ENCODE measurements at places on chromosomes 1 and 21.

- no peak for DNase-seq
Measured at GRCh38 chr1:82598337-82598736, 797.6 kb downstream of the ADGRL2 start.

DNA sequence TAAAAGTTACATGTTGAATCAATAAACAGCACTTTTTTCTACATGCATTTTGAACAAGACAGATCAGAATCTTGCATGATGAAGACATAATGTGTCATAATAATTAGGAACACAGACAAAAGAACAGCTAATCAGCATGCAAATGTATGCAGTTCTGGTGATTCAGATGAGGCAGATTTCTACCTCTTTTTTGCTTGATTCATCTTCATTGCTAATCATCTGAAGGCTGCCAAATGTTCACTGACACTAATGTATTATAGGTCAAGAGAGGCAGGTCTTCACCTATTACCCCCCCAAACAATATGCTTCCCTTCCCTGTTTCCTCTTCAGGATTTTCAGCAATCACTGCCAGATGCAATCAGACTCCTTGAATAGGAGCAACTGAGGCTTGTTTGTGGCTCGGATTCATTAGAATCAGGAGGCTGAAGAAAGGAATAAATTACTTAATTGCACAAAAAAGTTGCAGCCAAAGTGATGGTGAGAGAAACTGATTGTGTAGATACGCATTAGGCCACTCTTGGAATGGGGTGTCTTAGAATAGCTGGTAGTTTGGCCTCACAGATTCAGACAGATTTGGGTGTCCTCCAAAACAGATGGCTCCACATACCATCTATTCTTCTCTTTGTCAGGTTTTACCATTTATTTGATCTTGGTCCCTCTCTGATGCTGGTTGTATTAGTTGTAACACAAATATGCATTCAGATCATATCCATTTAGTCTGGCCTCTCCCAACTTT is 275.4 kb downstream of the RPS6KC1 start:
- no peak for DNase-seq

- DNase-seq: no peak
Measured at GRCh38 chr1:51788938-51789337, 89.6 kb downstream of the NRDC start.

DNA sequence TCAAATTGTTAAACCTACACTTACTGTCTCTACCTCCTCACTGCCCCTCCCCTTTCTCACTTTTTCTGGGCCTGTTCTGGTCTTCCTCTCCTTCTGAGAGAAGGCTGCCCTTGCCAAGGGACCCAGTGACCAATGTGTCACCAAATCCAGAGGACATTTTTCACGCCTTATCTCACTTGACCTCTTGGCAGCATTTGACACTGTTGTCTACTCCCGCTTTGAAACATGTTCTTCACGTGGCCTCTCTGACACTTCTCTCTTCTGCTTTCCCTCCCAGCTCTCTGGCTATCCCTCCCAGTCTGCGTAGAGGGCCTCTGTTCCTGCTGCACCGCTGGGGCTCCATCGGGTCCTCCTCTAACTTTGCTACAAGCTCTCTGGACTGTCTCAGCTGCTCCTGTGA is 25.3 kb downstream of the KCNQ4 start:
- DNase-seq: no peak

DNA sequence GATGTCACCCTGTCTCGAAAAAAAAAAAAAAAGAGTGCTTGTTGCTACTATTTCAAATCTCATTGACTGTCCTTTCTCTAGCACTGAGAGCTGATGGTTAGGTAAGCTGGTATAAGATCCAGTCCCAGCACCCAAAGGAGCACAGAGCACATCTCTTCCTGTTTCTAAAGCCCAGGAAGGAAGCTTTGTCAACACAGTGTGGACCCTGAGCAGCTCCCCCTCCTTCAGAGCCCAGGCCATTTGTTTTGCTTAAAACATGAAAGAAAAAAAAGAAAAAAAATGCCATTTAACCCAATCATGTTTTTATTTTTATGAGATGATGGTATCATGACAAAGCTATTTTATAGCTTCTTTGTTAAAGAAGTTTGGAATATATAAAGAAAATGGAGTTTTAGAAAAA is 184.1 kb upstream of the DUSP10 start:
- DNase-seq: no peak

DNA sequence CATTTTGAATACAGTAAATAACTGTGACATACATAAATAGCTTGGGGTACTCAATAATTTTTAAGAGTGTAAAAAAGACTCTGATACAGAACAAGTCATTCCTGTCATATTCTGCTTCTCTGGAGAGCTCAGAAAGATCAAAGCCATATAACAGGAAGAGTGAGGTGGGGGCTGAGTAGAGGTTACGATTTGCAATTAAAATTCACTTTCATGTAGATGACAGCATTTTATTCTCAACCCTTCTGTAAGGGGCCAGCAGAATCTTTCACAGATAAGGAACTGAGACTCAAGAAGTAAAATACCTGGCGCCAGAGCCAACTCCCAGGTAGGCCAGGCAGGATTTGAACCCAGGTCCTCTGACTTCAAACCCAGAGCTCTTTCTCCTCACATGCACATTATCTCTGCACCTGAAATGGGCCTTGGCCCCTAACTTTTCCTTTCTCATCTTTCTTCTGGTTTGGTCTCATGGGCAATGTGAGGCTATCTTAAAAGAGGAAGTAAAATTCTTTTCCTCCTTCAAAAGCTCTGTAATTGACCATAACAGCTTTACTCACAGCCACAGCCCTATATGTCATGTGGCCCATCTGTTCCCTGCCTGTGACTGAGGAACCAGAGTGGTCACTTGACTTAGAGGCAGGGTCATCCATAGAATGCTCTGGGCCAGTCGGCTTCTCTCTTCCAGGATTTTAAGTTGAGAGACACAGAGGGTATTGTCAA is 80.9 kb upstream of the SYT6 start:
- no peak for DNase-seq

DNA sequence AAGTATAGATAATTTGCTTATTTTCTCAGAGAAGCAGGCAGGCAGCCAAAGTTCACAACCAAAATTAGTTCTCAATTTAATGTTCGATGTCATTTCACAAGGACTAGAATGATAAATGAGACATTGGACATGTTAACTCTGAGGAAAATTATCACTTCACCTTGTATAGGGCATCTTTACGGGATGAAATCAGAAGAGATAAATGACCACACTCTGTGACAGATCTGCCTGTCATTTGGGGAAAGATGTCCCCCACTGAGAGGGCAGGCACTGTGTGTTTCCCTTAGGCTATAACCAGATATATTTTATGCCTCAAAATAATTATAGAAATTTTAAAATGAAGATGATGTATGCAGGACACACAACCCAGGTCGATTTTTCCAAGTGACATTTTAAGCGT is 642.9 kb downstream of the BRINP3 start:
- DNase-seq: no peak

- no peak for DNase-seq
Measured at GRCh38 chr1:21292503-21292983, 2.3 kb upstream of the ECE1 start.

DNA sequence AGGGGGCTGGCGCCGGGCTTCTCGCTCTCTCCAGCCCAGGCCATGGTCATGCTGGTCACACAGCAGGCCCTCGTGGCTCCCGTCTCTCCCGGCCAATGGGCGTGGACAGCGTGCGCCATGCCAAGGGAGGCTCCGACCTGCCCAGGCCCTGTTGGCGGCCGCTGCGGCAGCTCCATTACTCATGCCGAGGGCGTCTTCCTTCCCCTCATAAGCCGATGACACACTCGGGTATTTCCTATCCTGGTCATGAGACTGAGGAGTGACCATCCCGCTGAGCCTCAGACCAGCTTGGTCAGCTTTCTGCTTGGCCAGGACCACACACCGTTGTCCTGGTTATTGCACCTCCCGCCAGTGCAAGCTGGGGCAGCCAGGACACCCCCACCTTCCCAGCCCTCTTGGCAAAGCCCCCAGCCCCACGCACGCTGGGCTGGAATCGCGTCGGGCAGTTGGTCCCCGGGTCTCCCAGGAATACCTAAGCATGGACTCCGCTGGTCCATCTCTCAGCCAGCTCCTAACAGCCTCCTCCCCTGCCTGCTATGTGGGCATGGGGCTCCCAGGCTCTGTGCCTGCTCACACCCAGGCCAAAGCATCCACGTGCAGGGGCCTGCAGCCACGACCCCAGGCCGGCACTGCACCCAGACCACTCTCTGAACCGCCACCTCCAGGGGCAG is 49.8 kb downstream of the ARHGEF16 start:
- no peak for DNase-seq

DNA sequence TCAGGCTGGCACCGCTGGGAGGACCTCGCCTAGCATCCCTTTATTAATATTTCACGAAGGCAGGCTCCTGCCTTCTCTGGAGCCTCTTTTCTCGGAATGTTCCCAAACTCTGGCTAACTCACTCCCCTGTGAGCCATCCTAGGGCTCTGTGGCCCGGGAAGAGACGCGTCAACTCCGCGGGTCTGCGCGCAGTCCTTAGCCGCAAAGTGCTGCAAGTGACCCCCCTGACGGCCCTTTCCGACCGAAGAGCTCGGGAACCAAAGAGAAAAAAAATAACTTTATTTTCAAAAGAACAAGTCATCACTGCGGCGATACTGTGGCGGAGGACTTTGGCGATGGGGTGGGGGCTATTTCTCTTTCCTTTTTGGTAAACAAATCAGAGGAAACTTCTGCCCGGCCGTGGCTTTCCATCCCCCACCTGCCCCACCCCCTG is 14.6 kb downstream of the NR5A2 start:
- no peak for DNase-seq

DNA sequence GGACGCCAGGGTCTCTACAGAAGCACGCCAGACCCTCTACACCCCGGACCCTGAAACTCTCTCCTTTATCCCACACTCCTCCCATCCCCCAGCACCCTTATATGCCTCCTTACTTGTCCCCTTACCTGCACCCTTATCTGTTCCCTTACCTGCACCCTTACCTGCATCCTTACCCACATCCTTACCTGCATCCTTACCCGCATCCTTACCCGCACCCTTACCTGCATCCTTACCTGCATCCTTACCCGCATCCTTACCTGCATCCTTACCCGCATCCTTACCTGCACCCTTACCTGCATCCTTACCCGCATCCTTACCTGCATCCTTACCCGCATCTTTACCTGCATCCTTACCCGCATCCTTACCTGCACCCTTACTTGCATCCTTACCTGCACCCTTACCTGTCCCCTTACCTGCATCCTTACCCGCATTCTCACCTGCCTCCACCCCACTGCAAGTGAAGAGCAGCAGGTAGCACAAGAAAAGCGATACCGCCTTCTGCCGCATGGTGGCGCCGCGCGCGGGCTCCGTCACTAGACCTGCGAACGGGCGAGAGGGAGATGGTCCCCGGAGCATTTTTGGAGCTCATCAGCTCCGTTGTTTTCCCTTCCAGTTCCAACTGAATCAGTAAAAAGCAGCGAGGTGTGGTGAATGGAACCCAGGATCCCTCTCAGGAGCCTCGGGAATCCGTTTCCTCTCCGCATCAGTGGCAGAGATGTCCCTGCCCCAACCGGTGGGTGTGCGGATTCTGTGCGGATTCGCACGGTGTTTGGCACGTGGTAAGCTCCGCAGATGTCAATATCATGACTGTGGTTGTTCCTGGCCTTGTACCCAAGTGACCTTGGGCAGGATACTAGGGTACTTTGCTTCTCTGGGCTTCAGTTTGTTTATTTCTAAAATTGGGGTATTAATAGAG is 2.9 kb downstream of the IFI6 start:
- DNase-seq: peak; percentile 93

- no peak for DNase-seq
Measured at GRCh38 chr1:175537571-175537970, 205.8 kb downstream of the TNR start.

DNA sequence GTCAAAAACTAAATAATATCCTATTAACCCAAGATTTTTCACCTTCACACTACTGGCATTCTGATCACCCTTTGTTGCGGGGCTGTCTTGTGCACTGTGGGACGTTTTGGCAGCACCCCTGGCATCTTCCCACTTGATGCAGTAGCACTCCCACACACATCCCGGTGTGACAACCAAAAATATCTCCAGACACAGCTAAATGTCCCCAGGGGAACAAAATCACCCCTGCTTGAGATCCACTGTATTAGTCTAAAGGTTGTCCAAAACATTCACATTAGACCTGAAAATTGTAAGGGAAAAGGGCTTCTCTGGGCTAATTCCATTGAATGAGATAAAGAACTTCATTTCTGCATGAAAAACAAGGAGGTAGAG is 37.8 kb downstream of the PLEKHO1 start:
- DNase-seq: no peak

GRCh38 chr1:182391362-182392049 is at the start of gene GLUL:
Gene GLUL (minus strand): TSS chr1:182391790. CDS start chr1:182388737, 3,053 bp downstream.
- DNase-seq: peak; percentile 67

- DNase-seq: no peak
Measured at GRCh38 chr1:228884196-228884595, 148.9 kb downstream of the RHOU start.

DNA sequence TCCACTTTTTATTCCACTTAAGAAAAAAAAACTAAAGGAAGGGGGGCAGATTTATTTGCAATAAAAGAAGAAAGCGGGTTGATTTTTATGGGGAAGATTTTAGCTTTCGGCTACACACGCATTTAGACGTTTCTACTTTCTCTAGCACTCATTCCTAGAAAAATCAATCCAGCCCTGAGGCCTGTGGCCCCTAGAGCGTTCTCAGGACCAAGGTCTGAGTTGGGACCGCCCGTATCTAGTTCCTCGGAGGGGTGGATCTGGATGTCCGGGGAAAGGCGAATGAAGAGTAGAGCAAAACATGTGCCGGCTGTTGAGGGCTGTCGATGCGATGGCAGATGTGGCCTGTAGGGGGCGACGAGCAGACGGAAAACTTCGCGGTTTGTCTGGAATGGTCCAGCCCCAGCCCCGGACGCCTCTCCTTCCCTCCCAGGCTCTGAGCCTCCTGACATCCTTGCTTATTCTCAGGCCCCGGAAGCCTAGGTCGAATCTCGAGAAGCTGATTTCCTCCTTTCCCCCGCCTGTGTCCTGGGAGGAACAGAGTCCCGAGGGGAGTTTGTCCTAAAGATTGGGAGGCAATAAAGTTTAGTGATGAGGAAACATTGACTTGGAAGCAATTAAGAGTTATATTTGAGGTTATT is 5.2 kb downstream of the FOXD3 start:
- peak; percentile 72 for DNase-seq

DNA sequence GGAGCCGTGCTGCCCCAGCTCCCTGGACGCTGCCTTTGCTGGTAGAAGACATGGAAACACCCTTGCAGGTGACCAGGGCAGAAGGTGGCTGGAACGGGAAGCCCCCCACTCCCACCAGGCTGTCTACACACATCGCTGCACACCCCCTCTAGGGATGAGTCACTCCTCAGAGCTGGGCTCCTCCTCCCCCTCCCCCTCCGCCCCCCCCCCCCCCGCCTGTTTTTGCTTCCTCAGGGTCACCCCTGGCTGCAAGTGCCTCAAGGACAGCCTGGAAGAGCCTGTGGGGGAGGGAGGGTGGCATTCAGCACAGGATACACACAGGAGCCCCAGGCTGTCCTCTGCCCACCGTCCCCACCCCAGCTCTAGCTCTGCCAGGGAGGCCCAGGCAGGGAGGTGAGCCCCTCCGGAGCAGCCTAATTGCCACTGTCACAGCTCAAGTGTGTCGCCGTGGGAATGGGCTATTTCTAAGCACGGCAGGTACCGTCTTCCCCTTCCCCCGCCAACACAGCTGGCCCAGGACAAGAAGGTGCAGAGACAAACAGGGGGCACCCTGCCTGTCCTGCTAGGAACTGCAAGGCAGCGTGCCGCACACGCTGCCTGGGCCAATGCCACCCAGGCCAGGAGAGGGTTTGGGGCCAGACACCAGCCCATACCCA is 2.5 kb downstream of the FNDC10 start:
- DNase-seq: no peak

Measured in stimulated activated CD4-positive, alpha-beta T cell treated with anti-CD3 and anti-CD28 coated beads, Interleukin-2, amount 100 ng/mL, for 24 hours (primary cell).